ENCODE measurements at places on chromosomes 3 and 15.

- peak; percentile 61 for DNase-seq
Measured at GRCh38 chr3:14481646-14482036, 58.5 kb downstream of the GRIP2 start.

GRCh38 chr15:67307889-67308597 lies 53.5 kb downstream of the IQCH start:
- no peak for DNase-seq

DNA sequence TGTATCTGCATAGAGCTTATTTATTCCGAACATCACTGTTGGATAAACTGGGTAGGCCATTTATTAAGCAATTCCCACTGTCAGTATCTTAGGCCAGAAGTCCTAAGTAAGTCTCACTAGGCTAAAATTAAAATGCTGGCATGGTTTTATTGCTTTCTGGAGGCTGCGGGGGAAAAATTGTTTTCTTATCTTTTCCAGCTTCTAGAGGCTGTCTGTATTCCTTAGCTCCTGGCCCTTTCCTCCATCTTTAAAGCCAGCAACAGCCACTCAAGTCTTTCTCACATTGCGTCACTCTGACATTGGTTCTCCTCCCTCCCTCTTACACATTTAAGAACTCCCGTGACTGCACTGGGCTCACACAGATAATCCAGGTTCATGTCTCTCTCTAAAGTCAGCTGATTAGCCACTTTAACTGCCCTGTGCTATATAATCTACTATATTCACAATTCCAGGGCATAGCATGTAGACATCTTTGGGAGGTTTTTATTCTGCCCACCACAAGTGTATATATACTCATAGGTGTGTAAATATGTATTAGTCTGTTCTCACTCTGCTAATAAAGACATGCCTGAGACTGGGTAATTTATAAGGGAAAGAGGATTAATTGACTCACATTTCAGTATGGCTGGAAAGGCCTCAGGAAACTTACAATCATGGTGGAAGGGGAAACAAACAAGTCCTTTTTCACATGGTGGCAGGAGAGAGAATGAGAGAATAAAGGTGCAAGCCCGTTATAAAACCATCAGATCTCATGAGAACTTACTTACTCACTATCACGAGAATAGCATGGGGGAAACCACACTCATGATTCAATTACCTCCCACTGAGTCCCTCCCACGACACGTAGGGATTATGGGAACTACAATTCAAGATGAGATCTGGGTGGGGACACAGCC lies 113.5 kb upstream of the SLC7A14 start:
- no peak for DNase-seq

- no peak for DNase-seq
Measured at GRCh38 chr3:176275538-176275937, 921.7 kb downstream of the TBL1XR1 start.

- DNase-seq, result no peak
Measured at GRCh38 chr3:3109407-3110298, 521 bp downstream of the IL5RA start.
